Nephron progenitor cell (in vitro differentiated cells): ENCODE measurements at places on chromosomes 7 and 10.

DNA sequence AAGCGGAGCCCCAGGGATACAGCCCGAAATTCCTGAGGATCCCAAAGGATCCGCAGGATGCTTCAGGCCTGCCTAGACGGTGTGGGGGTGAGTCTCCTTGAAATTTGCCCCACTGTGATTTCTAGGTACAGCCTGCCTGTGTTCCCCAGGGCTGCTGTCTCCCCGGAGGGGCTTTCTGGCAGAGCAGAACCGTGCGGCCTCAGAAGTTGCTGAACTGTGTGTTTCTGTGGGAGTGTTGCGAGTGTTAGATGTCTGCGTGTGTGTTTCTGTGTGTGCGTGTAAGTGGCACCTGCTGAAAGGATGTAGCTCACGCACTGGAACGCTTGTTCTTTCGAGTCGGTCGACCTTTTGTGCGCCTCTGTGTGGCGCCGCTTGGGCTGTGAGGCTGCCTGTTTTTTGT lies 27.8 kb upstream of the ZNF273 start:
- no peak for DNase-seq

GRCh38 chr10:91367558-91367957 lies 42.6 kb upstream of the HECTD2 start:
- no peak for DNase-seq

GRCh38 chr7:73740771-73741170 lies 2.2 kb upstream of the ABHD11 start:
- no peak for DNase-seq

DNA sequence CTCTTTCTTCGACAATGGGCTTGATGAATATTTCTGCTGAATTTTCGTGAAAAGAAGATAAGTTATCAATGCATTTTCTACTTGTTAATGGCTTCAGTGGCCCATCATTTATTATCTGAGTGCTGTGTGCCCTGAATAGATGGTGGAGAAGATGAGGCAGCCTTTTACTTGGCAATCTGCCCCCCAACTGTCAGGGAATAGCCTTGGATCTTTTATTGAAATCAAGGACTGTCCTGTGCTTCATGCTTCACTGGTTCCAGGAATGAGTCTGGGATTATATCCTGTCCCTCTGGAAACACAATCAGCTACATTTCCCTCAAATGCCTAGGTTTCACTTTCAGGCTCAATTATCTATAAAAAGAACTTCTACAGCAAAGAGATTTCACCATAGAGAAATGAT lies 75.9 kb upstream of the NXPH1 start:
- no peak for DNase-seq

GRCh38 chr7:72183835-72184234 lies 228.3 kb downstream of the CALN1 start:
- DNase-seq: no peak

- DNase-seq: no peak
Observed at GRCh38 chr7:120877701-120878100, 19.8 kb upstream of the TSPAN12 start.

DNA sequence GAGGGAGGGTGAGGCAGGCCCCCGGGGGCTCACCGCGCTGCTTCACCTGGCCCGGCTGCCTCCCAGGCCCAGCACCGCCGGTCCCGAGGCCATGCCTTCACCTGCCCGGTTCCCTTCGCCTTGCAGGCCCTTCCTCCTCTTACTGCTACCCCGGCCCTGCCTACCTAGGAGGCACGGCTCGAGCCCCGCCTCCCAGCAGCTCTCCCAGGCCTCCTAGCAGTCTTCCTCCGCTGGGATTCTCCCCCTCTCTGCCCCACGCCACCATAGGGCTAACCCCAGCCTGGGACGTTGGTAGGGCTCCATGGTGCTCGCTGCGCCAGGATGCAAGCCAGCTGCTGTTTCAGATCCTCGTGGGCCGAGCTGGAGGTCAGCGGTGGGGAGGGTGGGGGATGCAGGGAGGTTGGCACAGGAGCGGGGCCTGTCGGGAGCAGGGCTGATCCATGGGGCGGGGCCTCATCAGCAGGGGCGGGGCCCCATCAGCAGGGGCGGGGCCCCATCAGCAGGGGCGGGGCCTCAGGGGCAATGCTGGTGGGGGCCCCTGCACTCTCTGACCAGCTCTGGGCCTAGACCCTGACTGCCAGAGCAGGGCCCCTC lies 63.3 kb downstream of the RASGEF1A start:
- peak; percentile 68 for DNase-seq

GRCh38 chr10:34722404-34722803 lies 92.7 kb downstream of the PARD3 start:
- DNase-seq: no peak

GRCh38 chr10:78516756-78517155 lies 483.1 kb downstream of the RPS24 start:
- DNase-seq: no peak

GRCh38 chr7:20310963-20311742 lies 19.5 kb upstream of the ITGB8 start:
- DNase-seq: no peak

- DNase-seq: no peak
Observed at GRCh38 chr7:39271402-39271801, 293.7 kb downstream of the POU6F2 start.

DNA sequence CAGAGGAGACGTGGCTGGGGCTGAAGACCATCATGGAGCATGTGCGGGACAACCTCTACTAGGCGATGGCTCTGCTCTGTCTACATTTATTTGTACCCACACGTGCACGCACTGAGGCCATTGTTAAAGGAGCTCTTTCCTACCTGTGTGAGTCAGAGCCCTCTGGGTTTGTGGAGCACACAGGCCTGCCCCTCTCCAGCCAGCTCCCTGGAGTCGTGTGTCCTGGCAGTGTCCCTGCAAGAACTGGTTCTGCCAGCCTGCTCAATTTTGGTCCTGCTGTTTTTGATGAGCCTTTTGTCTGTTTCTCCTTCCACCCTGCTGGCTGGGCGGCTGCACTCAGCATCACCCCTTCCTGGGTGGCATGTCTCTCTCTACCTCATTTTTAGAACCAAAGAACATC lies 22.0 kb upstream of the CPA5 start:
- no peak for DNase-seq

- peak; percentile 34 for DNase-seq
Observed at GRCh38 chr10:100993986-100994708, 5.5 kb upstream of the LZTS2 start.

- DNase-seq: no peak
Observed at GRCh38 chr7:106281127-106281526, 3.7 kb downstream of the NAMPT start.

GRCh38 chr7:114293289-114294012 lies 121.2 kb upstream of the FOXP2 start:
- DNase-seq: no peak

DNA sequence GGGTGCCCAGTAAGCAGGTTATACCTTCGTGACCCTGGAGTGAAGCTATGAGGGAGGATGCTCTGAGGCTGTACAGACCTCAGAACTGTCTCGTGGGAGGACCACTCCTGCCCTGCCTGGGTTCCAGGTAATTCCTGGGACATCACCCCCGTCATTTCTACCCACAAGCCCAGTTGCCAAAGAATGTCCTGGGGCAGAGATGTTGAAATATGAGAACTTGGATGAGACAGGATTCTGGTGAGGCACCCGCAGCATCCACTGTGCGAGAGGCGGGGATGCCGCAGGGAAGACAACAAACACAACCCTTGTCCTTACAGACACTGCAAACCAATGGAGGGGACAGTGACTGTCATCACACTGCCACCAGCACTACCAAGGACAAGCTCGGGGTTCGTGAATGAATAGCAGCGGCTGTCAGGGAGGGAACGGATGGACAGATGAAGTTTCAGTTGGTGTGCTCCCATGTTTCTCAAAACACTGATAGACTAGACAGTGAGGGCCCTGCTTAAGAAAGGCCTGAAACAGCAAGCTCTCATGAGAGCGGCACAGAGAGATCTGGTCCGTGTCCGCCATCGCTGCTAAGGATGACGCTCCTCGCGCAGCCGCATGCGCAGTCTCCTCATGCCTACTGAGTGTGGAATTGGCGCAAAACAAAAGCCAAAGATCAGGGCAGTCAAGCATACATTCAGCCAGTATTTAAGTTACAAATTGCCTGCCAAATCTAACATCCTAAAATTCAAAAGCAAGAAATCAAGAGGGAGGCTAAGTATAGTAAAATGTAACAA lies 82.0 kb upstream of the RHEB start:
- no peak for DNase-seq

DNA sequence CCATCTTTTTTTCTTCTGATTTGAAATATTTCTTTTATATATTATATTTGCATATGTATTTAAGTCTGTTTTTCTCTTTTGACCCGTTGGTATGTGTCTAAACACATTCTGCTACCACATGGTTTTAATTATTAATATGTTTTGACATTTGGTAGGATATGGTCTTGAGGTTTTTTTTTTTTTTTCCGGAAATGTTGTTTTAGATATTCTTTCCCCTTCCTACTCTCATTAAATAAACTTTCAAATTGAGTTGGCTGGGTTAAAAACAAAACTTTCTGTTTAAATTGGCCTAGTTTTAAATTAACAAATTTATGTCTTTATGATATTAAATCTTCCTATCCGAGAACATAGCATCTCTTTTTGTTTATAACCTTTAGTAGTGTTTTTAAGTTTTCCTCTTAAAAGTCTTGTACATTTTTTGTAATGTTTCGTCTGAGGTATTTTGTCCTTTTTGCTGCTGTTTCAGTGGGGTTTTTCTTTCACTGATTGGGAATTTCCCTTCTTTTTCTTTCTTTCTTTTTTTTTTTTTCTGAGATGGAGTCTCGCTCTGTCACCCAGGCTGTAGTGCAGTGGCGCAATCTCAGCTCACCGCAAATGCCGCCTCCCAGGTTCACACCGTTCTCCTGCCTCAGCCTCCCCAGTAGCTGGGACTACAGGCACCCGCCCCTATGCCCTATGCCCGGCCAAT lies 25.4 kb downstream of the STAM start:
- DNase-seq: no peak

GRCh38 chr10:9296190-9296589 lies 1241.7 kb downstream of the GATA3 start:
- DNase-seq: no peak

DNA sequence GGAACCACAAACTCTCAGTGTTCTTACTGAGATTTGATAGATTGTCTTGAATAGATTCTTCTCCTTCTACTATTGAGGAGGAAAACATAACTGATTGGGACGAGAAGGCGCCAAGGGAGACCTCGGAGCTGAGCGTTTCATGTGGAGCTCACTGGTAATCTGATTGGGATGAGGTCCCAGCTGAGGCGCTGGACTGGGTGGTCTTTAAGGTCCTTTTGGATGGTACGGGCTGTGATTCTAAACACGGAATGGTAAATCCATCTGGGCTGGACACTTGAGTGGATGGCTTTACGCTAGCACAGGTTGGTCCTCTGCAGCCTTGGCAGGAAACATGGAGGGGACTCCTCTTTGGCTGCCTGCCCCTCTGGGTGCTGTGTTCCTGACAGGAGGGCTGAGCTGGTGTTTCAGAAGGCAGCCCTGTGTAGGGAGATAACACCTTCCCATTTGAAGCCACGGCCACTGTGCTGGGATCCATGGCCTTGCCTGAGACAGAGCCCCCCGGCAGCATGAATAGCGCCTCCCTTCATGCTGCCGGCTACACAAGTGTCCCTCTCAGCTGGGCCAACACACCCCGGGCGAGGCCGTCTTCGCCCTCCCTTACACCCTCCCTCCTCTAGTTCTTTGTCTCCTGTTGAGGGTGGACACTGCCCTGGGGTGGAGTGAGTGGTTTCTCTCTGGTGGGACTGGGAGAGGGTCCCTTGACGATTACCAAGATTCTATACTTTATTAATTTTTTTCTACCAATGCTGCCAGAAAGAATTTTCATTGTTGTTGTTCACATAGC lies 203.2 kb upstream of the SHH start:
- DNase-seq: no peak

DNA sequence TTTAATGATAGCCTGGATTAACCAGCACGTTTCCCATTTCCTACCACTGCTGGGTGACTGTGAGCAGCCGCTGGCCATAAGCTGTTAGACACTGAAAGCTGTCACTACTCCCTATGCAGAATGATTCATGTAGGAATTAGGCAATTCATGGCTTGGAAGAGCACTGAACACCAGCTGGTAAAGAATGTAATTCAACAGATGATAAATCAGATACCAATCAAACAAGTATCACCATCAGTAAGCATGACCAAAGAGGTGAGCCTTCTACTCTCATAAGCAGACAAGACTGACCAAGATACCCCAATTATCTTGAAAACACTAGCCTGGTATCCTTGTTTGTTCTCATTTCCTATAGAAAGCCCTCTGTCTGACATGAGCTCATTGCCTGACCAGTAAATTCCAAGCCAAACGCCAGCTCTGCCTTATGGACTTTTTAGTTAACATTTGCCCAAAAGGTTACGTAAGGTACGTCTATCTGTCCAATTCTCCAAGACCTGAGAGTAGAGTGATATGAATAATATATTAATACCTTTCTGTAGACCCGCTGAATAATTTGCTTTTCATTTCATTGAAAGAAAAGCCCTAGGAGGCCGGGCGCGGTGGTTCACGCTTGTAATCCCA lies 127.7 kb downstream of the ELMO1 start:
- DNase-seq: no peak

- no peak for DNase-seq
Observed at GRCh38 chr7:63039882-63040281, 958.8 kb upstream of the ZNF722 start.

GRCh38 chr7:103990991-103991390 lies 1.5 kb upstream of the RELN start:
- no peak for DNase-seq

DNA sequence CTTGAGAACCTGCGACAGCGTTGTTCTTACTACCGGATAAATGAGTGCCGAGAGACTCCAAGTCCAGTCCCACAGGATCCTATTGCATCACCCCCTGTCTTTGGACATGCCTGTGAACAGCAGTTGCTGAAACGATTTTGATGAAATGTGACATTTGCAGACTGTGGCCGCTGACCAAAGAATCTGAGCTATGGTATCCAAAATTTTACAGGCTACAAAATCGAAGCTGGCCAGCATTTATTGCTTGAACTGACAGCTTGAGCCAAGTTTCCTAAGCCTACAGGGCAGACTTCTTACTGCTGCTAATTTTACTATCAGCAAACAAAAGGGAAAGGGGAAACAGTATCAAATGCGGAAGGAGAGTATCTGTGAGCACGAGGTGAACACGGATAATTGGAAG lies 12.1 kb upstream of the NPVF start:
- no peak for DNase-seq

DNA sequence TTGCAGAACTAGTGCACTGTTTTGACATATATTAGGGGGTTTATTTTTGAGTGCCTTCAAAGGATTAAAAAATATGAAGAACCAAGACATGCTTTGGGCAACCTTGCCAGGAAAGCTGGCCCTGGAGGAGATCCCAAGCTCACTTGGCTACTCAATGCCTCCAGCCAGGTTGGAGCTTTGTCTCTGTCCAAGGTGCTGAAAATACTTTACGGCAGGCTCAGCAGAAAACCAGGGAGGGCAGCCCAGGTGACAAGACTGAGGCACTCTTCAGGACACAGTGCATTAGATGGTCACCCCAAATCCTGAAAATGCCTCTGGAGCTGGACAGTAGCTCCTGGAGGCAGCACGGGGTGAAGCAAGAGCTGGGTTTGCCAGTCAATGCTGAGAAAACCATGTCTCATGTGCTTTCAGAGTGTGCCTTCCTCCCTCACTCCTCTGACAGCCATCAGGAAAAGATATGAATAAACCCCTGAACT lies 5.8 kb upstream of the KCNH2 start:
- peak; percentile 76 for DNase-seq
